ENCODE measurements at places on chromosomes 4 and X. TPM values are rescaled to one million over a fixed set of nuclear protein-coding genes. Genes with fewer than 3 reads are reported as not detected.

Gene BEX2
- not detected for total RNA-seq

Gene SMR3B
- not detected for total RNA-seq

Gene PTPN13
- 29.0 TPM for total RNA-seq

Gene TSPAN6
- 20.1 TPM for total RNA-seq

Gene C1QTNF7
- 0.28 TPM for total RNA-seq

Gene SRPK3
- 0.36 TPM for total RNA-seq

Gene STK26
- 0.28 TPM for total RNA-seq

Gene RIPPLY1
- not detected for total RNA-seq

Gene DCAF8L2
- not detected for total RNA-seq

Gene HSFX1
- under 0.01 TPM for total RNA-seq

Gene LANCL3
- not detected for total RNA-seq

Gene ZFP42
- not detected for total RNA-seq

Gene EPGN
- total RNA-seq: not detected

Gene C4orf50
- not detected for total RNA-seq

Gene TBX22
- total RNA-seq: not detected

Gene PDGFRA
- 157 TPM for total RNA-seq

Gene PPP1R2C
- not detected for total RNA-seq

Gene SLITRK4
- total RNA-seq: not detected
